Neuronal stem cell (in vitro differentiated cells): ENCODE measurements at places on chromosomes 5 and 9.

DNA sequence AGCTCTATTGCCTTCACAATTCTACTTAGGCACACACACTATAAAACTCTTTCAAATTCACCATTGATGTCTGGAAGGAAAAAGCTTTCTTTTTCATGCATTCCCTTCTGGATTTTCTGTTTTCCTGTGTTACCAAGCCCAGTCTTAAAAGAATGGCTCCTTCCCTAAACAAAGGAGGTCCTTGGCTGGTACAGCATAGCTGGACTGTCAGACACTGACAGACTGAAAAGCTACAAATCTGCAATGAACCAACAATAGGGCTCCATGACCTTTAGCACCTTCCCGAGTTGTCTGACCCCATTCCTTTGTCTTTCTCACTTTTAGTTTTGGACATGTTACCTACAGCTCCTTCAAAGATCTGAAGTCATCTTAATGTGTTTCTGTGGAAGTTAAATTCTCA is 382.5 kb downstream of the TMEM161B start:
- peak; percentile 47 for DNase-seq

GRCh38 chr9:107480386-107480789 is 9.2 kb downstream of the KLF4 start:
- DNase-seq = no peak

DNA sequence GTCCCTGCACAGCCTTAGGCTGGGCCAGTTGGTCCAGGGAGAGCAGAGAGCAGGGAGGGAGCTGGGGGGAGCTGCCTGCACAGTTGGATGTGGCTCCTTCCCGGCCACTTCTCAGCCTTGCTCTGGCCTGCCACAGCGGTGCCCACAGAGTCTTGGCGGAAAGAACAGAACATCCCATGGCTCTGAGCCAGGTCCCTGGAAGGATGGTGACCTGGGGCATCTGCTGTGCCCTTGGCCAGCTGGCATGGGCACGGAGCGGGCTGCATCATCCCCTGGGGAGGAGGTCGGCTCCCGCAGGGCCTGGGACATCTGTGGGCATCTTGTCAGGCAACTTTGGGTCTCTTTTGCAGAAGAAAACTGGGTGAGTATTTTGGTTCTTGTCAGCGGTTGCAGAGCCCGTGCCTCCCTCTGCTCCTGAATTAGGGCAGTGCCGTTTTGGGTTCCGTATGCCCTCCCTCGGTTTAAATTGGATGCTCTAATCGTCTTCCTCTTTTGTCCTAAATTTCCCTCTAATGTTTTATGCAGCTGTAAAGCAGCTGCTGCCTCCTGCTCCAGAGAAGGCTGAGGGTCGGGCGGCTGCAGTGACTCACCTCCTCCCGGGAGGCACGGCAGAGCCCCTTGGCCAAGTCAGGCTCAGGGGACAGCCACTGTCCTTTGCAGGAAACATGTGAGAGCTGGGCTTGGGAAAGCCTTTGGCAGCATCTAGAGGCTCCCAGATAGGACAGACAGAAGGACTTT is 10.5 kb upstream of the NACC2 start:
- no peak for DNase-seq

GRCh38 chr5:82694711-82695285 is 382.4 kb downstream of the TMEM167A start:
- no peak for DNase-seq

GRCh38 chr5:141439411-141440141 is 9.3 kb downstream of the PCDHGA12 start:
- DNase-seq = no peak

DNA sequence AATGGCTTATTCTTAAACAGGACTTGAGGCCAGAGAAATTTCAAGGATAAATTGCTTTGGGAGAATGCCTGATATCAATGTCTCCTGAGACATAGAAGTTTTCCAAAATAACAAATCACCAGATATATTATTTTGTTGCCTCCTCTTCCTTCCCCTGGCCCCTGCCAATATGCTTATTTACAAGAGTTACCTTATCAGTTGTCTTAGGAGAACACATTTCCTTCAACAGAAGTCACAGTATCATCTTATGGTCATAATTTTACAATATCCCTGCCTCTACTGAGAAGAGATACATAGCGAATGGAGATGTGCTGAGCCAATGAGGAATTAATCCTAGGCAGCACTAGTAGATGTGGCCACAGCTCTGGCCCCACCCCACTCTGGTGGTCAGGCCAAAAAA is 43.1 kb downstream of the TMEM252 start:
- DNase-seq = no peak

DNA sequence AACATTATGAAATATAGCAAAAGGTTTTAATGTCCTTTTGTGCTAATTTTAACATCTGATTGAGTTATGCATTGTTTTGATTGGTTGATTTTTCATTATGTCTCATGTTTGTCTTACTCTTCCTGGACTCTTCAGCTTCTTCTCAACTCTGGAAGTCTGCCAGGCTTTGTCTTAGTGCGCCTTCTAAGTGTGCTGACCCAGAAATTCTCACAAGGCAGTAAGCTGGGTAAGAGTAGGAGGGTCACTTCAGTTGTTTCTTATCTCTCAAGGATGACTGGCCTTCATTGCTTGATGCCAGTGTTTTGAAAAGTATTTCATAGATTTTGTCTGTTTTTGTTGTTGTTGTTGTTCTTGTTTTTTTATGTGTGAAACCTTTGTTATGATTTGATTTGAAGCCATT is 59.2 kb downstream of the RIC1 start:
- DNase-seq = no peak

GRCh38 chr5:82290908-82291307 is 12.8 kb upstream of the RPS23 start:
- no peak for DNase-seq

- no peak for DNase-seq
Measured at GRCh38 chr5:169711551-169712225, 74.6 kb downstream of the DOCK2 start.

- DNase-seq = no peak
Measured at GRCh38 chr5:170218726-170219125, 14.1 kb upstream of the C5orf58 start.

DNA sequence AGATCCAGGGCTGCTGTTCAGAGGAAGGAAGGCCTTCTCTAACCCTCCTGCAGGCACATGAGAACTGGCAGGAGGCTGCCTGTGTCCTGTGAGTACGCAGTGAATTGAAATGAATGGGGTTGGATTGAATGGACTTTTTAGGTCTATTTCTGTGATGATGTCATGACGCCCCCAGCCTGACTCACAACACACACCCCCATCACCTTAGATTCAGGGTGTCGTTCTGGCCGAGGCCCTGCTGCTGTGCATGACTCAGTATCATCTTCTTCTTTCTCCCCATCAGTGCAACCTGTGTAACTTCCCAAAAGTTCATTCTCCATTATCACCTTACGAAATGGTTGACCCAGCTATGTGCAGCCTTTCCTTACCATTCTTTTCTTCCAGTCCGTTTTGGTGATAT is 5.4 kb downstream of the PCAT7 start:
- DNase-seq = no peak

GRCh38 chr5:53777864-53778618 is 217.6 kb downstream of the NDUFS4 start:
- DNase-seq = no peak

DNA sequence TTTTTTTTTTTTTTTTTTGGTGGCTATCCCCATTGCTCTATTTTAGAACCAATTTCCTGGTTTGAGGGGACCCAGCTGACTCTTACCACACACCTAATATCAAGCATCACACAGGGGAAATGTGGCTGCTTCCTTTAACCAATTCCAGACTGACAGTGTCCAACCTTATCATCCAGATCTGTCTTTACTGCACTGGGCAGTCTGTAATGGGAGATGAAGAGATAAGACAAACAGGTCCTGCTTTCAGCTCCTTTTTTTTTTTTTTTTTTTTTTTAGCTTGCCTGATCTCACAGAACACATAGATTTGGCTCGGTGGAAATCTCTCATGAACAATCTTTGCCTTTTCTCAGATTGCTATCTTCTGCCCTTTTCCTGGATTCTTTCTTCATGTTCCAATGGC is 198.8 kb upstream of the TYRP1 start:
- DNase-seq = no peak

DNA sequence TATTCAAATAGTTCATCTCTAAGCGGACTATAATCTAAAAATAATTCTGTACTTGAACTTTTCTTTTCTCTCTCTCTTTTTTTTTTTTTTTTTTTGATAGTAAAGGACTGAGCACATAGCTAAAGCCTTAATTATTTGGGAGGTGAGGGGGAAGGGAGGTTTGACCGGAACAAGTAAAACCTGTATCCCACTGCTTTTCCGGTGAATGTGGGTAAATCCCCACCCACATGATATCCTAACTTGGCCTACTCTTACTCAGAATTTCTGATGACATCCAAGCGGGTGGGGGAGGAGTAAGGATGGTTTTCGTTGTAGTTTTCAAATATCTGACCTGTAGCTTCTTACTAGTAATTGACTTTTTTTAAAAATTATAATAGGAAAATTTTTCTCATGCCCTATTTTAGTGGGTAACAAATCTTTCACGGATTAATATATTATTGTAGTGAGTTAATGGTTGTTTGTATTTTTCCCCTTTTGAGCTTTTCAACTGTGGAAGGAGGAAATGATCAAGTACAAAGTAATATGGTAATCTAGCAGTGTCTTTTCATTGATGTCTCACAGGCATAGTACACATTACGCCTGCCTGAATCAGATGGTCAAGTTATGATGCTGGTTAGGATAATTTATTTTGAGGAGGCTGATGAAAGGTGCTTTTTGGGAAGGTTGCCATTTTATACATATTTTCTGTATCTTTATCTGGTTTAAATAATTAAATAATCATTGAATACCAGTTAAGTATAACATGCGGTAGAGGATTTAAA is 2.2 kb upstream of the ELL2 start:
- no peak for DNase-seq

- no peak for DNase-seq
Measured at GRCh38 chr5:167071981-167072610, 1219.3 kb upstream of the WWC1 start.

DNA sequence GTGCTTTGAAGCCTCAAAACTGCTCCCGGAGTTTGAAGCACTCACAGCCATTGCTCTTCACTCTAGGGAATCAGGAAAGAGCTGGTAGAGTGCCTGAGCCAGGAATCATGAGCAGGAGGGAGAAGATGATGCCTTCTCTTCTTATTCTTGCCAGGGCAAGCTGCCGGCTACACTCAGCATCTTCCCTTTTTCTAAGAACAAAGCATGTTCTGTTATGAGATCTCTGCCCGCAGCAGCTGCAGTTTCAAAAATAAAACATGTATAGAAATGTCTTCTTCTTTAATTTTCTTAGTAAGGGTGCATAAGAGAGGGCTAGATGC is 57.9 kb upstream of the RICTOR start:
- DNase-seq = no peak

- no peak for DNase-seq
Measured at GRCh38 chr9:135655317-135655716, 7.8 kb upstream of the LCN9 start.

DNA sequence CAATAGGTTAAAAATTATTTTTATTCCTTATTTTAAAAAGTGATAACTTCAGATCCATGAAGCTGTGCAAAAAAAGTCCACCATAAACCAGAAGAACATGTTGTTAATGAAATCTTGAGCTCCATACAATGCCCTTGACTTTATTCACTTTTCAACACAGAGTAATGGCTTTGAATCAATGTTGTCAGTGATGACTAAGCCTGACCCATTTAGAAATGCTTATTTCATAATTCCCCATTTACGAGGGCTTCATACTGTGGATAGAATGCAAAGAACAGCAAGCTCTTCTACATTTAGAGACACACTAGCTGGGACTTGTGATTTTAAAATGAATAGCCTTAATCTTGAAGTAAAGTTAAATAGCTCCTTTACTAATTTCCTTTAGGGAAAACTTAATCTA is 25.7 kb upstream of the IL9 start:
- DNase-seq = no peak

DNA sequence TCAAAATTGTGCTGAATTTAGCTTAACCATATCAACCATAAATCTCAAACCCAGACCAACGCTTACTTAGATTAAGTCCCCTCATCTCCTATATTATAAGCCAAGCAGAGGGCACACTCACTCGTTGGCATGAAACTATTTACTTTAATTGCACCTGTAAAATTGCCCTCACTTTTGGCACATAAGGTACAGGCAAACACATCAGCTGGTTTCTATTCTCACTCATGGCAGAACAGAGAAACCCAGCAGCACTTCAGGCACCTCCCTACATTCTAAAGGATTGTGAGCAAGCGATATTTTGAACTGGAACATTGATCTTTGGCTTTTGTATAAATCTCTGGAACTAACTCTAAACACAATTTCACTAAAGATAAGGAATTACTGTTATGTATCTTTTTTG is 845.6 kb upstream of the CDH6 start:
- no peak for DNase-seq

DNA sequence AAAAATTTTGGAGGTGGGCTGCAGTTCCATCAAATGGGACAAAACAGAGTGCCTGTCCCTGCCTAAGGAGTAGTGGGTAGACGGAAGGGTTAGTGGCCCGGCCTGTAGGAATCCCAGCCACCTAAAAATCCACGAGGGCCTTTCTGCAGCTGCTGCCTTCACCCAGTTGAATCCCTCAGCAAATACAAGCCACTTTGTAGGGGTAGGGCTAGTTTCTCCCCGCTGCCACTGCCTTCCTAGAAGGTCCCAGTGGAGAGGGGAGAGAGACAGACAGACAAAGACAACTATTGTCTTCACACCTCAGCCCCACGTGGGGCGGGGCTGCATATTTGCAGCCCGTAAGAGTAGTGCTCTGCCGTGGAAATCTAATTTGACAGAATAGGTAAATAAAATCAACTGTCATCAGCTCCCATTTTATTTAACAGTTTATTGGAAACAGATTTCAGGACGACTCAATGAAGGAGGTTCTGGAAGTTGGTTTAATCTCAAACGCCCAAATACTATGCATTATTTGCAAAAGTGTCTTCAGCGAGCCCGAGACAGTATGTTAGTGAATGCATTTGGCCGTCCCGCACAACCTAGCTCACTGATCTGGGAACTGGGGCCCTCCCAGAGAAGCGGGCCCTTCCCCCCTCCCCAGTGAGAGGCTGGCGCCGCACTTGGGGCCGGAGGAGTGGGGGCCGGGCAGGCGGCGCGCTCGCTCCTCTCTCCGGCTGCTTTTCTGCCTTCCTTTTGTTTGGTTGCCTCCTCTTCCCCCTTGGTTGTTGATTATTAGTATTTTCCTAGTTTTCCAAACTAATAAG is 67.6 kb upstream of the TBCA start:
- DNase-seq = no peak

- DNase-seq = no peak
Measured at GRCh38 chr5:174693697-174694385, 30.5 kb upstream of the MSX2 start.

DNA sequence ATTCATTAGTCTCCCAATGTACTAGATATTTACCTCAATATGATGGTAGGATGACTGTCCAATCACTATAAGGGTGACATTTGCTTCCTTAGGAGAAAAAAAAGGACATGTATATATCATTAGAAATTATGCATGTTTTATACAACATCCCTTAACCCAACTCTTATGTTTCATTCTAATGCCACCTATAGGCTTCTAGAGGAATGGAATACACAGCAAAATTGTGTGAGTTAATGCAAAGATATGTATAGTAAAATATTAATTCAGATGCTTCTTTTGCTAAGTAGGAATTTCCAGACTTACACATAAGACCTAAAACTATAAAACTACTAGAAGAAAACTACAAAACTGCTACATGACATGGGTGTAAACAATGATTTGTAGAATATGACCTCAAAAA is 3.5 kb downstream of the PRXL2C start:
- no peak for DNase-seq

GRCh38 chr9:131701789-131702337 is 38.0 kb downstream of the RAPGEF1 start:
- DNase-seq = no peak

GRCh38 chr9:134024214-134024792 is 978 bp upstream of the BRD3OS start:
- DNase-seq = peak; percentile 15
